ENCODE measurements at places on chromosomes 3 and 15.

GRCh38 chr3:73405853-73406252 is 218.9 kb downstream of the PDZRN3 start:
- no peak for DNase-seq

DNA sequence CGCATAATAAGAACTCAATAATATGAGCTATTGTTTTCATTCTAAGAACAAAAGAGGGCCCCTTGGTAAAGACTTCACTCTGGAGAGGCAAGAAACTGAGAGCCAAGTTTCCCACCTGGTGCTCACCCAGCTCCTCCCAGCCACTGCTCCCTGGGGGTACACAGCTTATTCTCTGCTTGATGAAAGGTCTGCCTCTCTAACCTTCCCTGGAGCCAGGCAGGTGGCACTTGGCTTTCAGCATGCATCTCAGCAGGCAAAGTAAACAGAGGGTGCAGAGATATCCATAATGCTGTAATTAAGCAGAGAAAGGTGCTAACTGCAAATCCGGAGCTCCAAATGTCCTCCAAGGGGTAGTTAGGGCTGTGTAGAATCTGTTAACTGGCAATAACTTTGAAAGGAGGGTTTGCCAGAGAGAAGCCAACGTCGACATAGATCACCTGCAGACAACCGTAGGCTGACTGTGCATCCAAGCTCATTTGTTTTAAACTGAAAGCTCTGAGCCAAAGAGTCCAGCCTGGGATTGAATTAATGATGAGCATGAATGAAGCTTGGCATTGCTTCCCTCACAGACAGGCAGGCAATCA is 159.6 kb upstream of the PROK2 start:
- DNase-seq: no peak

GRCh38 chr15:60972301-60972700 is 256.8 kb downstream of the RORA start:
- DNase-seq: no peak

DNA sequence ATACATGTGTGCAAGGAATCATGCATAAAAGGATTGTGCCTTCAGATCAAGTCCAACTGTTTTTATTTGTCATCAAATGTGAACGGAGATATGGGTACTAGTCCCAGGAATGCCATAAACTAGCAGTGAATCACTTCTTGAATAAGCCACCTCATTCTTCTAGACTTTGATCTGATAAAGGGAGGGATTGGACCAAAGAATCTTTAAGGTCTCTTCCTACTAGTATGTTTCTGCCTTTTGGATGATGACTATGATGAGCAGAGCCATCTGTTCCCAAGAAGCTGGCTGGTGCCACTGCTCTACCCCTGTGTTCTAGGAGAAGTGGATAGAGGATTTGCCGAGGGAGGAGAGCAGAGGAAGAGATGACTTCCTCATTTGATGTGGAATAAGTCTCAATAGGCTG is 28.8 kb upstream of the UACA start:
- DNase-seq: no peak

All from B cell (primary cell).